Sigmoid colon (tissue), 7 donors: ENCODE measurements at places on chromosomes 11 and 22. TPM values are rescaled to one million over a fixed set of nuclear protein-coding genes. Genes with fewer than 3 reads are reported as not detected.

Gene ZMAT5
- total RNA-seq, result 24.6 TPM

Gene NRXN2
- total RNA-seq, result 18.9 TPM

DNA sequence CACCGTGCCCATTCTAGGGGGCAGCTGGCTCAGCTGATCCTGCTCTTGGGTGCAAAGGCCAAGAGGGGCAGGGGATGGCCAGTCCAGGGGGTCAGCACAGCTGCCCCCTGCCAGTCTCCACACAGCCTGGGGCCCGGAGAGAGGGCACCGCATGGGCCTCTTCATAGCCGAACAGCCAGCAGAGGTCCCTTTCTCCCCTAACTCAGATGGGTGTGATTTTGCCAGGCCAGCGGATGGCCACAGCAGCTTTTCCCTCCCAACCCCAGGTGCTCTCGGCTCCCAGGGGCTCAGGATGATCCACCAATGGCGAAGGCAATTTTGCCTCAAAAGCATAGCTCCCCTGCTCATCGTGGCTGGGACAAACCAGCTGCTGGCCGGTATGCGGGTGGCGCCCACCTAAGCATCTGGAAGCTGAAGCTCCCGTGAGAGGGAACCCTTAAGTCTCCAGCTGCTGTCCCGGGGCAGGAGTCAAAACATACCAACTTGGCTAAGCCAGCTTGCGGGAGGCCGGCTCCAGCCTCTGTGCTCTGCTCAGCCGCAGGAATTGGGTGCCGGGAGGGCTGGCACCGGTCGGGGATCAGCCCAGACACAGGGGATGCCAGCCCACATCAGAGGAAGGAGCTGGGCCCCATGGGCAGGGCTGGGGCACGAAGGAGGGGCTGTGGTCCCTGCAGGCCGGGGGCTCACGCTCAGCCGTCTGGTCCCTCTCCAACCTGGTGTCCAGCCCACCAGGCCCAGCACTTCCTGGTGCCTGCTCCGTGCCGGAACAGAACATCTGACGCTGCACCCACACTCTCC, 30.5 kb upstream of the GNB1L start:
- peak; percentile 60 for DNase-seq

GRCh38 chr11:24885580-24886173, 388.8 kb downstream of the LUZP2 start:
- no peak for DNase-seq

GRCh38 chr11:58513747-58514367, 6.0 kb upstream of the OR5B21 start:
- no peak for DNase-seq

GRCh38 chr22:31272522-31273446, 19.5 kb downstream of the PIK3IP1 start:
- peak; percentile 74 for DNase-seq

DNA sequence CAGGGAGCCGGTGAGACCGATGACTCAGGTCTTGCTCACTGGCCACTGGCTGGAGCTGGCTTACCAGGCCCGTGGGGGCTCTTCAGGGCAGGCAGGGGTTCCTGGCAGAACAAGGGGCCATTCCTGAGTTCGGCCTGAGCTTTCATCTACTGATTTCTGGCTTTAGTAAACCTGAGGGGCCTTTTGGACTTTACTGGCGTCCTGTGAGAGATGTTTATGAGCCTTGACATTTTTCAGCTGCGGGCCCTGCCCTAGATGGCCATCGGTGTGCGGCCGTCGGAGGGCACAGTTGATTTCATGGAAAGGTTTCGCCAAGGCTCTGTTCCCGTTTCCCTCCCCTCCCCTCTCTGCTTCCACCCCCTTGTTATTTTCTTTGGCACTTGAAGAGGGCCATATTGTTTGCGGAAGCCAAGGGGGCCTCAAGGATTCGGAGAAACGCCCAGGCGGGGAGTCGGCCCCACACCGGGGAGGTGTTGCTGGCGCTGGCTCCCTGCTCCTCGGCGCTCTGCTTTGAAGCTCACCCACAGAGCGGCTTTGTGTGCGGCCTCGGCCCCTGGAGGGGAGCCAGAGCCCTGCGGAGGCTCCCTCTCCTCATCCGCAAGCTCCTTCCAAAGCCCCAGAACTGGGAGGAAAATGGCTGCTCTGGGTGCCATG, 17.7 kb downstream of the ELF5 start:
- no peak for DNase-seq
